ENCODE measurements at places on chromosomes 7 and 10.

DNA sequence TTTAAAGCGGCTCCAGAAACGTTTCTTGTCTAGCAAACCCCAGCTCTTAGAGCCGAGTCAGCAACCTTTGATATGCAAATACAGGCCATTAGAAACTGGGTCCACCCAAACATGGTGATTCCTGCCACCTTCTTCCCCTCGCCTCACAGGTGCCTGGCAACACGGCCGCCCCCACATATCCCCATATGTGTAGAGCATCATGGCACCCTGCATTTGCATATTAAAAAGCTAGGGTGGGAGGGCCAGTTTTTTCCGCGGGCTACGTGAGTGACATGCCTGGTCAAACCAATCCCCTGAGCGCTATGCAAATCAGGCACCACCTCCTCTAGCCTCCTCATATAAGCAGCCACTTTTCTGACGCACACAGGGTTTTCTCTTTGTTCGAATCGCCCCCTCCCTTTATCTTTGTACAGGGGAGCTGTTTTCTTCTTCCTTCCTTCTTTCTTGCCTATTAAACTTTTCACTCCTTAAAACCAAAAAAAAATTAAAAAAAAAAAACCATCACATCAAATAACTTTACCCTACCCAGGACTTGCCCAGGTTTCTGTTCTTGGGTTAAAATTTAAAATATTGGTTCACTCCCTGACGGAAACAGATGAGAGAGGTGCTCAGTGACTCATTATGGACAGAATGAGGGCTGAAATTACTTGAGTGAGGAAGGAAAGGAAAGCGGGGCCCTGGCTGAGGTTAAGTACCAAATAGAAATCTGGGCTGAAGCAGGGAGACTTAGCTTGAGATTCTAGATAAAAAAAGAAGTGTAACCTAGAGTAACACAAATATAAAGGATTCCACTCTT, 59.8 kb downstream of the COA1 start:
- DNase-seq, result no peak

DNA sequence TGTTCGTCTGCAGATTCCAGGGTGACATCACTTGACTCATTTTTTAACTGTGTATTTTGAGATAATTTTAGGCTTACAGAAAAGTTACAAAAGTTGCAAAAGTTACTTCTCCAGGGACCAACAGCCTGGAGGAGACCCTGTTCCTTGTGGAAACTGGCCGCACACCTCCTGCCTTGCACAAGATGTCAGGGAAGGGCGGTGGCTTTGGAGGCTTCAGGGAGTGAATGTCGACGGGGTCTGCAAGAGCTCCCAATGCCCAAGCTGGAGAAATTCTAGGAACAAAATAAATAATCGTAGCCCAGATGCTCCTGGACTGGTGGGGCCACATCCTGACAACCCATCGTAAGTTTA, 62.2 kb upstream of the FAM20C start:
- no peak for DNase-seq

DNA sequence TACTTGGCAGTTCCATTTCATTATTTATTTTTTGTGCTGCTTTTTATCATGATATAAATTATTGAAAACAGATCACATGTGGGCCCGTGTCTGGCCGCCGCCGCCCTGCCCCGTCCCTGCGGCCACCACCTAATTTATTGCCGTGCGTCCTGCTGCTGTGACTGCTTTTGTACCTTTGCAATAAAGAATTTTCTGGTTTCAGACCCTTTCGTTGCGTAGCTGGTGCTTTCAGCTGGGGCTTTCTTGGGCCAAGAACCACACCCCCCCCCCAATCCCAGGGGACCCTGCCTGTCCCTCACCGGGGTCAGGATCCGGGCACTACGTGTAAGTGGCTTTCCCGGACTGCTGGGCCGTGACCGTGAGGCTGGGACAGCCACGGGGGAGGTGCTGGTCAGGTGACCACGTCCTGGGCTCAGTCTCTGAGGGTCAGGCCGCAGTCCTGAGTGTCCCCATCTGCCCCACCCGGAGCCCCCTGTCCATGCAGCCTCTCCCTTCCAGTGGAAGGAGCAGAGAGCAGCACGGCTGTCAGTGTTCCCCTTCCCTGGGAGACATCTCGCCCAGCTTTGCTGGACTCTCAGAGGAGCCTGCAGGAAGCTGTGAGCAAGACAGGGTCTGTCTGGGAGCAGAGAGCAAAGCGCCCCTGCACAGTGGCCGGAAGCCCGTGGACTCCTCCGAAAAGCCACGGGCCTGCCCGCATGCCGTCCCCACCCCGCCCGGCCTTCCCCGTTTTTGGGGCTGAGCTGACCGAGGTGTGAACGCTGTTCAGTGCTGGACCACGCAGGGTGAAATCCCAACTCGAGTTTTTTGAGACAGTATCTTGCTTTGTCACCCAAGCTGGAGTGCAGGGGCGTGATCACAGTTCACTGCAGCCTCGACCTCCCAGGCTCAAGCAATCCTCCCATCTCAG, 12.6 kb downstream of the MAFK start:
- DNase-seq, result peak; percentile 77

GRCh38 chr10:97883092-97883485, 33.4 kb downstream of the GOLGA7B start:
- no peak for DNase-seq

DNA sequence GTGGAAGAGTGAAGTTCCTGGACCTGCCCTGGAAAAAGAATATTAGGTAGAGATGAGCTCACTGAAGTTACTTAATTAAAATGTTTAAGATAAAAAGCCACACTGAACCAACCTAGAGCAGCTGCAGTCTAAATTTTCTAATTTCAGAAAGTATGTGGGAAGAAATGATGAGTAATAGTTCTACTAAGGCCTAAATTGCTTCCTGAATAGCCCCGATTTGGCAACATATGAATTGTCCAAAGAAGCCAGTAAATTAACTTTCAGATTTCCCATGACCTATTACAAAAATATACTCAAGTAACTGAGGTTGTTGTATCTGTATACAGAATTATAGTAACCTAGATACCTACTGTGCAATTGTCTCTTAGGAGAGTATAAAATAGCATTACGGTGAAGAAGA, 312.6 kb downstream of the IPMK start:
- DNase-seq, result no peak

DNA sequence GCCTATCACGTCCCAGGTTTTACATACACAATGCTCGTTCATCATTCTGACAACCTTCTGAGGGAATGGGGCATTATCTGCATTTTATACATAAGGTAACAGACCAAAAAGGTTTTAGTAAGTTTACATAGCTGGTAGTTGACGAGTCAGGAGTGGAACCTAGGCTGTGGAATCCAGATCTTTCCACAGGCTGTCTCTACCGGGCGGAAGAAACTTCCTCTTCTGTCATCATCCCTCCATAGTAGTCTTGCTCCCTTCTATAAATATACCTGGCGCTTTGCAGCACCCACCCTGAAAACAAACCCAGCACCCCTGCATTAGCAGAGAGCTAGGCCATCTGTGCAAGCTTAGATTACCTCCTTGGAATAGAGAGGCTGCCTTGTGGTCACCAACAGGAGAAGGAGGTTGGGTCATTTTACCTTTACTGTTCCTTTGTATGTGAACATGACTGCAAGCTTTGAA, 1.3 kb downstream of the TSPAN13 start:
- DNase-seq, result peak; percentile 49

DNA sequence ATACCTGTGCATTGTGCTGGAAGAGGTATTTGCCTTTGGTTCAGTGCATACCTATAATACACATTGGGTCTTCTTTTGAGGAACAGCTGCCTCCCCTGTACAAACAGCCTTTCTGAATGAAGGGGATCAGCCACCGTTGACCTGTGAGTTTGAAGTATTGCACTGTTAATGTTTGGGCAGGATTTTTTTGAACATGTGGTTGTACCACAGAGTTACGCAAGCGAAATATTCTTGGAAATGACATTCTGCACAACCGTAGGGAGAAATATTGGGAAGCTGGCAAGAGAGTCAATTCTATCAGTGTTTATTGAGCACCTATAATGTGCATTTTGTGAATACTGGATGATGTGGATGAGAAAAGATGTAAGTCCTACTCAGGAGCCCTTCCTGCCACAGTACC, 270.6 kb downstream of the AUTS2 start:
- DNase-seq, result no peak

DNA sequence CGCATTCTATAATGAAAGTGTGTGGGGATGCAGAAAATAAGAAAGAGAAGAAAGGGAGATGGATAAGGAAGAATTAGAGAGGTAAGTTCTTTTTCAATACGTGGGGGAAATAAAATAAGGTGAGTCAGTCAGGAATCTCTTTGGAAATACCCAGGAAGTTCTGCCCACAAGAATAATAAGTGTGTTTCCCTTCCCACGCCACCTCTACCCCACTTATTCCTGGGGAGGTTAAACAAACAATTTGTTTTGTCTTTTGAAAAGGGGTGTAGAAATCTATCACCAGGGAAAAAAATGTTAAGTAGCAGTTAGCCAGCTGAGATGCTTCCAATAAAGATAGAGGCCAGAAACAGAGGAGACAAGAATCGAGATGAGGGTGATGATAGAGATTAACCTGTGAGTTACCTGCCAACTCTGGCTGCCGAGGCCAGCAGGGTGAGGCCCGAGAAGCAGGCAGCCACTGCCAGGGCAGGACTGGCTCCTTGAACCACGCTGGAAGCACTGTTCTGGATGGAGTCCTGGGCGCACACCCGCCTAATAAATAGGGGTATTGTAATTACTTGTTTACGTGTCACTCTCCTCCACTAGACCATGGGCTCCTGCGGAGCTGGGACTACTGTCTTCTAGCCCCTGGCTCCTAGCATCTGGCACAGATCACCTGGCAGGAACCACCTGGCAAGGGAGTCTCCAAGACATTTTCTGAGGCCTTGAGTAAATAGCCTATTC, 191.3 kb downstream of the FGFR2 start:
- no peak for DNase-seq

- no peak for DNase-seq
Measured at GRCh38 chr7:123682690-123683089, 27.0 kb downstream of the LMOD2 start.

GRCh38 chr10:17510242-17510908, 56.0 kb upstream of the ST8SIA6 start:
- no peak for DNase-seq

All from WERI-Rb-1 (cell line).